Activated CD8-positive, alpha-beta memory T cell treated with anti-CD3 and anti-CD28 coated beads, Interleukin-2, amount 50 U/mL, for 48 hours (primary cell): ENCODE measurements at places on chromosomes 4 and X.
A peak's percentile ranks its signal among the peaks of the same experiment; 100 is the strongest.

DNA sequence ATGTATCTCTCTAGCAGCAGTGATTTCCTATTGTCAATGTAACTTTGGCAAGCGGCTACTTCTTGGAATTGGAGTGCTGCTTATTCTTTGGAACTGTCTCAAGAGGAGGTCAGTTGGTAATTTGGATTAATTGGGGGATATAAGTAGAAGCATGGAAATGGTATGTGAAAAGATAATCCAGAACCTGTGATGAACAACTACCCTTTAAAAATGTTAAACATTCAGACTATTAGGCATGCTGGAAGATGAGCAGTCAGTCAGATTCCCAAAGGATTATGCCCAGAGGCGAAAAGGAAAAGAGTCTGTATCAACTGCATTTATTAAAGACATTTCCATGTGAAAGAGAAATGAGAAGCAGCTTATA is 62.5 kb downstream of the SEC24D start:
- no peak for DNase-seq

GRCh38 chr4:16692524-16692923 is 205.9 kb downstream of the LDB2 start:
- no peak for DNase-seq

DNA sequence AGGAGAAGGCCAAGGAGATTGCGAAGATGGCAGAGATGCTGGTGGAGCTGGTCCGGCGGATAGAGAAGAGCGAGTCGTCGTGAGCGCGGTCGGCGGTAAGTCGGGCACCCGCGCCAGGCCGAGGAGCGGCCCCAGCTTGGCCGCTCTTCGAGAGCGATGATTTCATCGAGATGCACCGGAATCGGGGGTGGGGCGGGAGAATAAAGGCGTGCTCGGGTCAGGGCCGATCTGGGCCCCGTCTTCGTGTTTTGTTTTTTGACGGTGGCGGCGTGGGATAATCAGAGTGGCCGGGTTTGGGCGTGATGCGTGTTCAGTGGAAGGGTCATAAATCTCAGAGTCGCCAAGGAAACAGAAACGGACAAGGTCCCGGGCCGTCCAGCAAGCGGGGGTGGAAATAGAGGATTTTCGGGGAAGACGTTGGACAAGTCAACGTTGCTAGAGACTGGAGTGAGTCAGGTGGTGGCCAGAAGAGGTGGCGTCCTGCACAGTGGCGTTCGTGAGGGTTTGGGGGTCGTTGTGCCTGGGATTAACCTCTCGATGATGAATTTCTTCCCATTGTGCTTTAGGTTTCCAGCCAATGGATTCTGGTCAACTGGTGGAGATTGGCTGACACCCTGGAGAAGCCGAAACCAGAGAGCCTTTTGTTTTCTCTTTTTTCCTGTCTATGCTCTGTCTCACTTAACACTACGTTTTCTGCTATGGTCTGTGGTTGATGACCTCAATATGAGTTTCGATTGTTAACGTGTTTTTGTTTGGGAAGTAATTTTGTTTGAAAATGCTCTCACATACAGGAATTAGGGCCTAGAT is 882 bp downstream of the MRFAP1 start:
- DNase-seq, result peak; percentile 63

GRCh38 chrX:9114245-9114644 is 80.3 kb upstream of the FAM9B start:
- DNase-seq, result no peak

GRCh38 chr4:1723131-1723801 is 1.9 kb downstream of the TACC3 start:
- DNase-seq, result peak; percentile 79

DNA sequence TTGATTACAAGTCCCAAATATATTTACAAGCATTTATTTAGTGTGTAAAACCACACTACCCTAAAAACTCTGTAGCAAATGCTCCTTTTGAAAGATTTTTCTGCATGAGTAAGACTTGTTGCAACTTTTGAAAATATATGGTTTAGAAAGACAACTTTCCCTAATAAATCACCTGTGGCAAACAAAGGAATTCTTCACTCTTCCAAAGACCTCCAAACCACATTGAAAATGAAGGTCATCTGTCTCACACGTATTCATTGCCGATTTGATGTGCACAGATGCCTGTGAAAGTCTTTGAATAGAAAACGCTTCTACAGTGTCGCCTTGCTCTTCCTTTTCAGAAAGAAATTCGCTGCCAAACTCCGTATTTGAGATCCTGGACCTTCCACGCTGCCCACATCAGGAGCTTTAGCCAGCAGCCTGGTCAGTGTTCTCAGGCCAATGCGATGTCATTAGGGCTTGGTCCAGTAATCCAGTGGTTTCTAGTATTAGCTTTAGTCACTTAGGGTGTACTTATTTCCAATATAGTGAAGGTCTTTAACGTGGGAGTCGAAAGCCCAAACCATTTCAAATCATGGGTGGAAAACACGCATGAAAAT is 22.2 kb downstream of the SPINK2 start:
- DNase-seq, result no peak

- DNase-seq, result no peak
Measured at GRCh38 chr4:186808630-186809018, 85.0 kb upstream of the FAT1 start.

DNA sequence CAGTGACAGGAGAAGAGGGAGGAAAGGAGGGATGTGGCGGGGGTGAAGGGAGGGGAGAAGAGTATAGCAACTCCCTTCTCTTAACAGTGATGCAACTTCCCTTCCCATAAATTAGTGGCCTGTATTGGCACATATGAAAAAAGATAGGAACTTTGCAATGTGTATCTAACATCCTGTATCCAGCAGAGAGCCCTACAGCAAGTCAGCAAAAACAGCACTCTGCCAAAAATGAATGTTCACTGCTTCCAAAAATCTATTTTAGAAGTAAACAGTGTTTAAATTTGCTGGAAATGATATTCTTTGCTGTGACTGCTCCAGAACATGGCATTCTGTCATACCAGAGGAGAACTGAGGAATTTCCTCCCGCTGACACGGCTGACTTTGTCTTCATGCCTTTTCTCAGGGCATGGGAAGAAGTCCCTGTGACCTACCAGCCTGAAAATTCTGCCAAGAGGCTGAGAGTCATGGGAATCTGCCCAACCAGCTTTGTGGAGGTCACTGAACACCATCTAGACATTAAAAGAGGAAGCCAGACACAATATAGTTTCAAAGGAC is 343.4 kb upstream of the RASGEF1B start:
- DNase-seq, result no peak

GRCh38 chr4:78459327-78459726 is 92.2 kb upstream of the ANXA3 start:
- no peak for DNase-seq

- DNase-seq, result no peak
Measured at GRCh38 chrX:106300656-106301055, 132.6 kb downstream of the PWWP3B start.

GRCh38 chr4:88693792-88694191 is 3.8 kb downstream of the NAP1L5 start:
- DNase-seq, result no peak

- DNase-seq, result no peak
Measured at GRCh38 chr4:58075724-58076123, 965.5 kb upstream of the IGFBP7 start.

DNA sequence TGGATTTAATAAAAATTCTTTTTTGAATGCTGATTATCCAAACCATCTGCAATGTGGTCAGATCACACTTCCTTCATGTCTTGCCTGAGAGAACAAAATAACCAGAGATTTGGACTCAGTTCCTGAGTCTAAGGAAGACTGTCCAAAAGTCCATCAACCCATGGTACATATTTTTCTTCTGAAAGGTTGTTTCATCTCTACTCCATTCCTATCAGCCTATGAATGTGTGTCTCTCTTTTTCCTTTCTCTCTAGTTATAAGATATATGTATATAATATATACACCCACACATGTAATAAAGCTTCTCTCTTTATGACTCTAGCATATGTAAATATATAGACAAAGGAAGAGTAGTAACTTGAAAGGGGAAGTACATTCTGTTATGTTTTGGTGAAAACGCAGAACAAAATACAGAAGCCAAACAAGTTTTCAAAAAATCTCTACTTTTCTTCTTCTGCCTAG is 226.9 kb downstream of the ARHGAP24 start:
- DNase-seq, result no peak

- no peak for DNase-seq
Measured at GRCh38 chr4:102533904-102534303, 32.7 kb downstream of the NFKB1 start.

- no peak for DNase-seq
Measured at GRCh38 chrX:136431625-136432024, 56.1 kb upstream of the BRS3 start.

DNA sequence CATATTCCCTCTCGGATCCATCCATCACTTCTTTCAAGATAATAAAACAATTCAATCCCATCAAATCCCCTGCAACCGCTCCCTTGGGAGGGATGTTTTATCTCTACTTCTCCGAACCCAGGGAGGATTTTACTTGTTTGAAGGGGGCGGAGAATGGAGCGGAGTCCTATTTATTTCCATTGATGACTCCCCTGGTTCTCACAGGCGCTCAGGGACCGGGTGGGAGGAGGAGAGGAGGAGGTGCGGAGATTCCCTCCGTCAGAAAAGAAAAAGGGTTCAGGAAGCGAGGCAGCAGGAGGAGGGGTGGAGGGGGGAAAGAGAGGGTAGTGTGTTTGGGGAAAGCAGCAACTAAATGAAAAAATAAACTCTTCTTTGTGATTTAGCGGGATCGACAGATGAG is 2.1 kb downstream of the NDNF start:
- DNase-seq, result no peak

GRCh38 chr4:19375136-19375804 is 876.4 kb upstream of the SLIT2 start:
- DNase-seq, result no peak

- no peak for DNase-seq
Measured at GRCh38 chr4:147192679-147193078, 247.0 kb upstream of the TTC29 start.

DNA sequence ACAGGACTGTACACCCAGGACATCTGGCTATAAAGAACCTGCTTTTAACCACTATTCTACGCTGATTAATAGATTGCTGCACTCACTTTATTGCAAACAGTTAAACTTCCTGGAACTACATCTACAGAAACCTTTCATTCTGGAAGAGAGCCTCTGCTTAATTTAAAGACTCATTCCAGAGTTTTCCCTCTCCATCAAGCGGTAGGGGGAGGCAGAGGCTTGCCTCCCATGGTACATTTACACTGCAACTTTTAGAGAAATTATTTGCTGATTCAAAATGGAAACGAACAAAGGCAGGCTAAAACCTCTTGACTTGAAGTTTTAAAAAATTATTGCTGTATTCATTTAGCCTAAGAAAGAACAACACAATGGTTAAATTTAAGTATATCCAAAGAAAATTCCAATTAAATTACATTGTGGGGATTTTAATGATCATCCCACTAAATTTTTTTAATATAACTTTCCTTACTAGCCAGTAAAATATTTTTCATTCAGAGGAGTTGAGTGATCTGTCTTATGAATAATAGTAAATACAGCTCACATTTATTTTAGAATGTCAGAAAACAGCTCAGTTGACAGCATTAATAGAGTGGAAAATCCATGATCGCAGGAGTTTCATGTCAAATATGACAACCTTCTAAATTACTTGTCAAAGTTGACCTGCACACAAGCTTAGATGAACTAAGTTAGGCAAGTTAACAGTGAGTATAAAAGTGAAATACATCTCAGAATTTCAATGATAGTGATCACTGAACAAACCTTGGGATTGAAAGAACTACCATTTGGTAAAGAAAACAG is 46.3 kb upstream of the PCDH10 start:
- DNase-seq, result no peak

- no peak for DNase-seq
Measured at GRCh38 chr4:21192367-21192766, 492.1 kb downstream of the PACRGL start.

DNA sequence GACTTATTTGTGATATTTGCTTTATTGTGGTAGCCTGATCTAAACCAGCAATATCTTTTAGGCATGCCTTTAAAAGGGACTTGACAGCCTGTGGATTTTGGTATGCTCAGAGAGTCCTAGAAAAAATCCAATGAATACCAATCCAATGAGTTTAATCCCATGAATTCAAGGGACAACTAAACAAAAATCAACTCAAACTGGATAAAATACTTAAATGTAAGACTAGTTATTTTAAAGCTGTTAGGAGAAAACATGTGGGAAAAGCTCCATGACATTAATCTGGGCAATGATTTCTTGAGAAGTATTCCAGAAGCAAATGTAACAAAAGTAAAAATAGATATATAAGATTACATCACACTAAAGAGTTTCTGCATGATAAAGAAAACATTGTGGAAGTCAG is 711.5 kb upstream of the PITX2 start:
- no peak for DNase-seq

- DNase-seq, result no peak
Measured at GRCh38 chr4:124199185-124199584, 513.3 kb downstream of the ANKRD50 start.
